ENCODE measurements at places on chromosomes 5 and 9. TPM values are rescaled to one million over a fixed set of nuclear protein-coding genes. Genes with fewer than 3 reads are reported as not detected.
A peak's percentile ranks its signal among the peaks of the same experiment; 100 is the strongest.

GRCh38 chr9:100427366-100428263 is 672 bp downstream of the MSANTD3 start:
- peak; percentile 79 for DNase-seq

GRCh38 chr5:89560696-89561095 is 677.7 kb upstream of the MEF2C start:
- DNase-seq: no peak

- DNase-seq: no peak
These were observed 194.0 kb downstream of the EFNA5 start for GRCh38 chr5:107476783-107477182.

GRCh38 chr9:79824265-79824664 is 252.5 kb downstream of the TLE4 start:
- DNase-seq: no peak

GRCh38 chr5:6780802-6781391 is 67.7 kb downstream of the TENT4A start:
- no peak for DNase-seq

DNA sequence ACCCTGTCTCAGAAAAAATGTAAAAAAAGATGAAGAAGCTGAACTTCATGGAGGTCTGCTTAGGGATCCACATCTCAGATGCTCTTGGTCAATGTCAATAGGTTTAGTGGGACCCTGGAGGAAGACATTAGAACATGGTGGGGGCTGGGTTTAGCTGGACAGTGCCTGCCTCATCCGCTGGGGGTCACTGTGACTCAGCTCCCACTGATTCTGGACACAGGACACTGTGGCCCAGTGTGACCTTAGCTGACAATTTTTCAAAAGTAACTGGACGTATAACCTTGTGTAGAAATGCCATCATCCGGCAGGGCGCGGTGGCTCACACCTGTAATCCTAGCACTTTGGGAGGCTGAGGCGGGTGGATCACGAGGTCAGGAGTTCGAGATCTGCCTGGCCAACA is 7.3 kb upstream of the HNRNPAB start:
- no peak for DNase-seq

- no peak for DNase-seq
These were observed 86.7 kb upstream of the TAS2R1 start for GRCh38 chr5:9716838-9717281.

DNA sequence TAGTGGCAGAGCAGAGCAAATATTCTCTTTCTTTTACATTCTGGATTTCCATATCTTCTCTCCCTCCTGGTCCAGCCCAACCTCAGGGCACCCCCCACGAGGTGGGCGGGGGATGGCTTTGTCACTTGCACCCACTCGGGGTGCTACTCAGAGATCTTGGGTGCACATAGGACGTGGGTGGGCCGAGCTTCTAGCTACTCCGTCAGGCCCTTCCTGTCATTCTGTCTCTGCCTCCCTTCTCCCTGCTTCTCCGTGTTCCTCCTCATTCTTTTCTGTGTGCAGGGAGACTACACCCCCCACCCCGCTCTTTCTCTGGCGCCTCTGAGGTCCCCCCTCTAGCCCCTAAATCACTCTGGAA is 19.5 kb downstream of the PCDHGC5 start:
- DNase-seq: no peak

- no peak for DNase-seq
These were observed 124.6 kb downstream of the CAMK4 start for GRCh38 chr5:111348661-111349329.

DNA sequence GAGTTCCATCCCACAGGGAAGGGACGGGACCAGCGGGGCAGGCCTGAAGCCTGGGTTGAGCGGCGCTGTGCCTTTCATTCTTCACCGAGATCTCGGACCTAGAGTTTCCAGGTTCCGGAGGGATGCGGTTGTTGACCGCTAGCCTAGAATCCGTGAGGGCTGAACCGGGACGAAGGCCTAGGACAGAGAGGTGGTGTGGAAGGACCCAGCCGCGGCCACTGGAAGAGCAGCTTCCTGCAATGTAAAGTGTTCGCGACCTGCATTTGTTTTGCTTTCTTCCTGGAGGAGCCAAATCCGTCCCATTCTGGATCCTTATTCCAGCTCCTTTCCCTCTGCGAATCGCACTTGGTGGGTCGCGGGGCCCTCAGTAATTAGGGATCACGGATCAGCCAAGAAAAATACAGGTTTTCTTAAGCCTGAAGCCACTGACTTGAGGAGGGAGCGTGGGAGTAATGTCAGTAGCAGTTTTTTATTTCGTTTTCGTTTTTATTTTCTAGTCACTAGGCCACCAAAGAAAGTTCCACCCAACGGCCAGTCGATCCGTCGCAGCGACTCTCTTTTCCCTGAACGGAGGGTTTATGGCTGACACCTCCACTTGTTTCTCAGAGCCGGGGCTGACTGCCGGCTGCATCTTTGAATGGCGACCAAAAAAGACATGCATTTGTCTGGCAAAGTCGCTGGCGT is 48.6 kb downstream of the ANXA2R start:
- no peak for DNase-seq

- no peak for DNase-seq
These were observed 60.0 kb downstream of the PRRC1 start for GRCh38 chr5:127577458-127577857.

DNA sequence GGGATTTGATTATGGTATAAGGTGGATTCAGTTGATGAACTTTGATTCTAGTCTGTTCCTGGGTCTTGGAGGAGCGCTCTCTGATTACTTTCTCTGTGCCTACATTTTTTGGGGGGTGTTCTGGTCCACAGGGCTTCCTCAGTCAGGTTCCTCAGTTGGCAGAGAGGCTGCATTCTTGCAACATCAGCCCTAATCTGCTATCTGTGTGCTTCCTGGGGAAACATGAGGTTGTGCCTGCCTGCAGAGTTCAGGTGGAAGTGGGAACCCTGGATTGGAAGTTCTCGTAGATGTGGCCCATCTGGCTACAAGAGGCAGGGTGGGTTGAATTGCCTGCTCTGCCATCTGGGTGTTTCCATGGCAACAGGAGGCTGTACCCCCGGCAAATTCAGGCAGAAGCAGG is 24.5 kb downstream of the POLK start:
- DNase-seq: no peak

- no peak for DNase-seq
These were observed 221.7 kb downstream of the FSTL4 start for GRCh38 chr5:133390416-133391353.

GRCh38 chr5:168852329-168852728 is 273.2 kb upstream of the PANK3 start:
- DNase-seq: no peak

GRCh38 chr5:173682313-173682712 is 65.9 kb upstream of the BOD1 start:
- DNase-seq: no peak

GRCh38 chr5:96790961-96791504 is 16.7 kb downstream of the ERAP1 start:
- DNase-seq: no peak

GRCh38 chr5:179199246-179199645 is 139.1 kb downstream of the ZNF354C start:
- DNase-seq: no peak

LMX1B gene
- total RNA-seq: 1.3 TPM

TAF11L5 gene
- not detected for total RNA-seq

BAAT gene
- not detected for total RNA-seq

FBP2 gene
- total RNA-seq: not detected

PAEP gene
- not detected for total RNA-seq

SGTB gene
- total RNA-seq: 6.8 TPM
